SW 1271 (cell line): ENCODE measurements at places on chromosomes 5 and 9.

- DNase-seq: no peak
Measured at GRCh38 chr5:37208883-37209797, 40.0 kb downstream of the CPLANE1 start.

DNA sequence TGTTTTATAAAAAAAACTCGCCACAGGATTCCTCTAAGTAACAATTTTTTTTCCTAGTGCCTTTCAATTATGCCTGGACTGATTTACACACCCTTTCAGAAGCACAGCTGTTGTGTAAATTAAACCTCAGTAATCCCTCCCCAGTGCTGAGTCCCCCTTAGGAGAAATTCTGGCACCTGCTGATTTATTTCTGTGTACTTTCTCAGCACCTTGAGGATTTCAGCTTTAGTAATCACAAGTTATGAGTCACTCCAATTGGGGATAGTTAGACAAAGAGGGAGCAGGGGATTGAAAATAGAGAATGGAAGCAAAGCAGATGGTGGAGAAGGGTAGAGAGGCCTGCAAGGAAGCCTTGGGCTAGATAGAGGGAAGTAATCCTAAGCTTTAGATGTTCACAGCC lies 171.7 kb downstream of the TTLL11 start:
- DNase-seq: no peak

- DNase-seq: peak; percentile 0
Measured at GRCh38 chr9:613771-614347, 227.6 kb upstream of the DMRT1 start.

DNA sequence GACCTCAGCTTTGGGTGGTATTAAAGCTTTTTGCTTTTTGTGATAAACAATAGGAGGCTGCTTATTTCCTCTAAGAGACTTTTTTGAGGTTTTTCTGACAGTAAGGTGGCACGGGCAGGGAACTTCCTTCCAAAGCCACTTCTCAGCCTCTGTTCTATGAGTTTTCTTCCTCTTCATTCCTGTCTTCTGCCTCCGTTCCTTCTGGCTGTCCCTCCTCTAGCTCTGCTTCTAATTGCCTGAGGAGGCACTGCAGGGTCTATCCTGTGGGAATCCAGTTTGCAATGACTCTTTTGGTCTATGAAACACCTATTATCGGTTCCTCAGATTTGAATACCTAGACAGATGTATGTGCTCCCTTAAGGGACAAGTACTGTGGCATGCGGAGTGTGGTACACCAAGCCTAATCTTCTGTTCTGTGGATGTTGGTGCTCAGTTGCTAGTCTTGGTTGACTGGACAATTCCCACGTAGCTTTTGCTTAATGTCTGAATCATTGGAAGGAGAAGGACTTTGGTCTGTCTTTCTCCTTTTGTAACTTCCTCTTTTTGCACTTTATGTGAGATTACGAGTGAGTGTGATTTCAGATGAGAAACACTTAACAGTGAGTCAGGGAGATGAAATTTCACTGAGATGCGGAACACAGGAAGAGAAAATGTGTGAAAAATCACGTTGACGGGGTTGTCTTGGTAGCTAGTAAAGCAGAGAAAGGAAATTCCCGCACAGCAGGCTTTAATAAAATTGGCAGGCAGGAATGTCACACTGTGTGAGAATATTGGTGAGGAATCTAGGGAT lies 305.2 kb downstream of the EFNA5 start:
- no peak for DNase-seq

GRCh38 chr5:131019601-131020315 lies 145.3 kb downstream of the HINT1 start:
- no peak for DNase-seq
